ENCODE measurements at places on chromosomes 1 and 21.
A peak's percentile ranks its signal among the peaks of the same experiment; 100 is the strongest.

- no peak for DNase-seq
Measured at GRCh38 chr1:36803868-36804570, 230.3 kb downstream of the GRIK3 start.

DNA sequence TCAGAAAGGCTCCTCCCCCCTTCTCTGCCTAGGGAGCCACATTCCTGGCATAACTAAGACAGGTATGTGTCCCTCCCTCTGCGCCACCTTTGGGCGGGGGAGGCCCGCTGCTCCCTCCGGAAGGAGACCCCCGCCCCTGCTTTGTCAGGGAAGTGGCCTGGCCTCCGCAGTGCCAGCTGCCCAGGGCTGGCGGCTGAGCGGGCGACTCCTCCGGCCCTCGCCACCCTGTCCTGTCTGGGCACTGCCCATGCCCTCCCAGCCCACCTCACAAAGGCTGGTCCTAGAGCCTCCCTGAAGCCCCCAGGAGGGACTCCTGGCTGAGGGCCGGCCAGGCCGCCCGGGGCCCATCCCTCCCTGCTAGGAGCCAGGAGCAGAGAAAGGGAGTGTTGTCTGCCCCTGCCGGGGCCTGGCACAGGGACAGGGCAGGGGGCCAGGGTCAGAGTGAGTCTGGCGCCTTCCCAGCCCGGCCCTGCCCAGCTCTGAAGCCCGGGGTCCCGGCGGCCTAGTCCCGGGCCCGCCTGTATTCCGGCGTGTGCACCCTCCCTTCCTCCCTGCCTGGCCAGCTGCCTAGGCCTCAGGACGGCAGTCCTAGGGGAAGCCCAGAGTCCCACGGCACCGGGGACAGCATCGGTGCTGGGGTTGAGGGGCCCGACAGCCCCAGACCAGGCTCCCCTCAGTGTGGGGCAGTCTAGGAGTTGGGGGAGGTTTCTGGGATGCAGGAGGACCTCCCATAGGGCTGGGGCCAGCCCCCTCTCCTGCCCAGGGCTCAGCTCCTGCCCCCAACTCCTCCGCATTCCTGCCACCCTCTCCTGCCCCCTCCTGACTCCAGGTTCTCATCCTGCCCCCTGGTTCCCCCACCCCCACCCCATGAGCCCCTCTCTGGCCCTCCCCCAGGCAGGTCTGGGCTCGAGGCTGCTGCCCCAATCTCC, 5.1 kb downstream of the AGRN start:
- peak; percentile 97 for DNase-seq

- DNase-seq = no peak
Measured at GRCh38 chr21:36021251-36021837, 39.0 kb downstream of the SETD4 start.

DNA sequence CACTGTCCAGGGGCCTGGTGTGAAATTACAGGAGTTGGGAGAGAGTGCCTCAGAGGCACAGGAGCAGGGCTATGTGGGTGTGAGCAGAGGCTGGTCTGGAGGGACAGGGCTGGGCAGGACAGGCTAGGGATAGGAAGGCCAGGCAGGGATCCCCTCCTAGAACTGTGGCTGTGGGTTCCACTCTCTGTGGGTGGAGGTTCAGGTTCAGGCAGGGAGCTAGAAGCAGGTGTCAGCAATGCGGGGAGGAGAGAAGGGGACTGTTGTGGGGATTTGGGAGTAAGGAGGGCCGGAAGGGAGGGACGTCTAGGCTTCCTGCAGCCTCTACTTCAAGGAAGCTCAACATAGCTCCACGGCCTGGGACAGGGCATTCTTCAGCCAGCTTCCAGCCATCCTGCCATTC, 8.3 kb upstream of the GPR61 start:
- DNase-seq = no peak

DNA sequence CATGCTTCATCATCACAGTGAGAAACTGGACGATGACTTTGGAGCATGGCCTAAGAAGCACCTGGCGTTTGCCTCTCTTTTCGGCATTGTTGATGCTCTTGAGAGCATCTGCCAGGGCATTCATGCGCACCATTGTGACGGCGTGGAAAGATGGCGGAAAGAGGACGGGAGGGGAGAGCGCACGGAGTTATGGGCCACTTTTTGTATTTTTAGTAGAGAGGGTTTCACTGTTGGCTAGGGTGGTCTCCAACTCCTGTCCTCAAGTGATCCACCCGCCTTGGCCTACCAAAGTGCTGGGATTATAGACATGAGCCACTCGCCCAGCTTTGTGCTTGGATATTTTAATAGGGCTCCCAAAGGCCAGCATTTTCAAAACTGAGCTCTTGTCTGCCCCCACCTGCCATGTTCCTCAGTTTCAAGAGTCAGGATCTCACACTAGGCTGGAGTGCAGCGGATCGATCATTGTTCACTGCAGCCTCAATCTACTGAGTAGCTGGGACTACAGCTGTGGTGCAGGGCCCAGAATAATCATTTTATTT, 5.3 kb downstream of the RPS8 start:
- DNase-seq = peak; percentile 38

DNA sequence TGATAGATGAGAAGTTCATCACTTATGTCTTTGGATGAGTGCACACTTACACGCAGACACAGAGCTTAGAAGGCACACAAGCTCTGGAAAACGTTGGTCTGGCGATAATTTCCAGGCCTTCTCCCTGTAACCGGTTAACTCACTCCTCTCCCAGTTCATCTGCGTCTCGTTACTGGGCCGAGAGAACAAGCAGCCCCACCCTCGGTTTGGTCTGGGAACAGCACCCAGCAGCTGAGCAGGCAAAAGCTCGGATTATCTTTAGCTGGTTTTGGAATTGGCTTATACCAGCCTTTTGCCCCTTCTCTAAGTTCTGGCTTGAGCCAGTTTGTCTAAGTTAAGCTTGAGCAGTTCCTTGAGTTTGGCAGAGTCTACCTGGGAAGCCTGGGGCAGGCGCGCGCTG, 27.3 kb upstream of the COL6A1 start:
- peak; percentile 40 for DNase-seq

- peak; percentile 57 for DNase-seq
Measured at GRCh38 chr1:8733484-8733883, 84.0 kb downstream of the RERE start.

GRCh38 chr1:11929849-11930248, 3.6 kb upstream of the KIAA2013 start:
- no peak for DNase-seq

DNA sequence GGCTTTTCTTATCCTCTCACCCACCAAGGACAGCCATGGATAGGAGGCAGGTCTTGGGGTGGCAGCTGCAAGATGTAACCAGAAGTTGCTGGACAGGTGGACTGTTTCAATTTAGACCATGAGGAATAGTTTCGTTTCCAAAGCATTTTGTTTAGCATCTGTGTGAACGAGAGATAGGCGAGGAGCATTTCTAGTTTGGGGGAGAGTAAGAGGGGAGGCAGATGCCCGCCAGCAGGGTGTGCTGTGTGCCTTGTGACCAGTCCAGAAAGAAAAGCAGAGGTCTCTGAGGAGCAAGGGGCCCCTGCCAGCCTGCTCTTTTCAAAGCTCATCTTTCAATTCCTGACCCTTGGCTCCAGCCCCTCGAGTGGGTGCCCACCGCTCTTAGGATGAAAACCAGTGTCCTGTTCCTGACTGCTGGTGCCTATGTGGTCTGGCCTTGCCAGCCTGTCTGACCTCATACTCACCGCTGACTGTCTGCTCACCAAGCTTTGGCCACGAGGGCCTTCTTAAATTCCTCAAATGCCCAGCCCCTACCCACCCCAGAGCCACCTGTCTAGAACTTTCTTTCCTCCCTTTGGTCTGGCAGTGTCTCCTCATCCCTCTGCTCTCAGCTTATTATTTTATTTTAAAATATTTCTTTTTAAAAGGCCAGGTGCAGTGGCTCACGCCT, 8.5 kb downstream of the SERINC2 start:
- DNase-seq = peak; percentile 81

DNA sequence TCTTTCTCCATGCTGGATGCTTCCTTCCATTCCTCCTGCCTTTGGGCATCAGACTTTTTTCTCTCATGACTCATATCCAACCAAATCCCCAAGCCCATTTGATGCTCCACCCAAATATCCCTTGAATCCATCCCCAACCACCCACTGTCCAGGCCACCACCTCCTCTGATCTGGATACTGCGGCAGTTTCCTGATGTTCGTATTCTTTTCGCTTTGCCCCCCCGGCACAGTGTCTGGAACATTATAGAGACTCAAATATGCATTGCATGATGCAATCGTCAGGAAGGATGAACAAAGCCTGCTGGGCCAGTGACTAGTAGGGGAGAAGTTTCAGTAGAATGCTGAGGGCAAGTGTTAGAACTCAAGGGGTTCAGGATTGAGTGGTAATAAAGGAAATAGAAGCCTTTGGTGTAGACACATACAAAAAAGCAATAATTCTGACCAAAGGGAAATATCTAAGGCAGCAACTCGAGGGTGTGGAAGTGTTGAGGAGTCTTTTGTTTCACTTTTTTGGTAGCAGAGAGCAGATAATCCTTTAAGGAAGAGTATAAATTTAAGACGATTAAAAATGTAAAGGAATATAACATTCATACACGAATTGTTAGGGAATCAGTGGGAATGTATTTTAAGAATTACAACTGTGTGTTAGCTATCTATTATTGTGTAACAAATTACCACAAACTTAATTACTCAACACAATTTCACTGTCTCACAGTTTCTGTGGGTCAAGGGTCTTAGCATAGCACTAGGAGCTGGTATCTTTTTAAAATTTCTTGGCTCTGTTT, 7.5 kb downstream of the S100A11 start:
- DNase-seq = no peak

DNA sequence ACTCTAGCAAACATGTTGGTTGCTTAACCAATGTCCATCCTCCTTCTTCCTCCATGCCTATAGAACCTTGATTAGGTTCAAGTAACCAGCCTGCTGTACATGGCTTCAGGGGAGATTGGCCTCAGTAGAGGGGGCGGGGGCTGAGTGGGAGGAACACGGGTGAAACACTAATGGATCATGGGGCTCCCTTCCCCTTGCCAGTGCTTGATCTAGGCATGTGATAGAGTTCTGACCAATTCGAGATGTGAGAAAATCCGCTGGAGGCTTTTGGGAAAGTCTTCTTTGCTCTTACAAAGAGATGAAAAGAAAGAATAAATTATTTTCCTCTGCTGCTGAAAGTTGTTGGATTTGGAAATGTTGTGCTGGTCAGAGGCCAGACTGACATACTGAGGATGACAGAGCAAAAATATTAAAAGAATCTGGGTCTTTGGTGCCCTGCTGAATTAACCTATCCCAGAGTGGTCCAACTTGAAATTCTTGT, 5.2 kb upstream of the OTUD7B start:
- no peak for DNase-seq

GRCh38 chr1:2999571-2999970, 21.7 kb upstream of the ACTRT2 start:
- no peak for DNase-seq

DNA sequence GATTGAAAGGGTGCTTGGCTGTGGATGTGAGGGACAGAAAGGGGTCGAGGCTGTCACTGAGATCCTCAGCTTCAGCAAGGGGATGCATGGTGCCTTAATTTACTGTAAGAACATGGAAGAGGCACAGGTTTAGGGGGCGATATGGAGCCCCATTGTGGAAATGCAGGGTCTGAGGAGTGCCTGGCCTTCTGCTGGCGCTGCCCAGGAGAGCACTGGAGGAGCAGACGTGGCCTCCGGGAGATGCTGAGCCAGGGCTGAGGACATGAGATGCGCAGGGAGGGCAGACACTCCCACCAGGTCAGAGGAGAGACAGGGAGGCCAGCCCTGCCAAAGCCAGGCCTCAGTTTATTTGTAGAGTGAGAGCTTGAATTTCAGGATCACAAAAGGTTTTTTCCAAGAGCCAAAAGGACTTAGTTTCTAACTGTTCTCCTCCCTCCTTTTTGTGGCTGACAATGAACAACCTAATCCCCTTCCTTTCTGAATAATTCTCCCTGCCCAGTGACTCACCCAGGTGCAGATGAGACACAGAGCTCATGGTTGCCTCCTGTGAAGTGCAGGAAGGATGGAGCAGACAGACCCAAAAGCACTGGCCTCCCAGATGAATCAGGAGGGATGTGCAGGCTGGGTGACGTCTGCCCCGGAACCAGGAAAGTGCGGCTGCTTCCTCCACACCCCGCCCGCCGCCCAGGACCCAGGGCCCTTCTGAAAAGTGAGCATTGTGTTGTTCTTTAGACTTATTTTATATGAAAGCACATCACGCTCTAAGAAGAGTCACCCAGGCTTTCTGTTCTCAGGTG, 73.0 kb upstream of the TMPRSS2 start:
- DNase-seq = no peak

DNA sequence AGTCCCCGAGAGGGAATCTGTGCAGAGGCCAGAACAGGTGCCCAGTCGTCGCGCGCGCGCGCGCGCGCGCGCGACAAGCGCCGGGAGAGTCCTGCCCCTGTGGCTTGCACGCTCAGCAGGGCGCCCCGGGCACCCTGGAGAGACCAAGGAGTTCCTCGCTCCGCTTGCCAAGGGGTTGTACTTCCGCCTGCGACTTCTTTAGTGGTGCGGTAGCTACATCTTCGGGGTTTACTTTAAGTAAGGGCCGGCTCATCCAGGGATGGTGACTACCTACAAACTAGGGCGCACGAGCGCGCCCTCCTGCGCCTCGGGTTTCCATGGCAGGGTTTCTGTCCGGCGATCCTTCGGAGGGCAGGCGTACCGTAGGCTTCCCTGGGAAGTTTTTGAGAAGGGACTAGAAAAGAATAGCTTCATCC, 1.4 kb downstream of the LHX4 start:
- peak; percentile 85 for DNase-seq

DNA sequence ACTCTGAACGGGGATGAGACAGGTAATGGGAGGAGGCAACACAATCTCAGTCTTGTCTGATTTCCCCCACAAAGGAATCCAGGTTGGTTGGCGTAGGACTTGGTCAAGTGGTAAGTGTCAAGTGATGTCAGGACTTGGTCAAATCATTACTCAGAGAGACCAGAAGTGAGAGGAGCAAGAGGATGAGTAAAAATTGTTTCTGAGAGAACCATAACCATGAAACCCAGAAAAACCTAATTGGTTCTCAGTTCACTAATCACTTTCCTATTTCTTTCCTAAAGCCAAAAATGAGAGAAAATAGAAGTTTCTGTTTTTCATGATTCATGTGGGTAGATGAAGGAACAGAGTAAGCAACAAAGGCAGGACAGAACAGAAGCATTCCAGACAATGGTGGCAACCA, 5.0 kb downstream of the PHC2 start:
- no peak for DNase-seq

DNA sequence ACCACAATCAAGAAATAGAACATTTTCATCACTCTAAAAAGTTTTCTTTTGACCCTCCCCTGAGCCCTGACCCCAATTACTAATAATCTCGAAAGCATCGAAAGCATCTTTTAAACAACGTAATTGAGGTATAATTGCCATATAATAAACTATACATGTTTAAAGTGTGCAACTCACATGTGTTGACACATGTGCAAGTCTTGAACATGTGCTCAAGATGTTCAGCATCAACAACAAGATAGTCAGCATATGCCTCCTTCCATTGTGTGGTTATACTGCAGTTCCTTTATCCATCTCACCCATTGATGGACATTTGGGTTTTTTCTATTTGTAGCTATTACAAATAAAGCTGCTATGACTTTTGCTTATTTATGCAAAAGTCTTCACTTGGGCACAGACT, 90.7 kb downstream of the RIPK4 start:
- no peak for DNase-seq

DNA sequence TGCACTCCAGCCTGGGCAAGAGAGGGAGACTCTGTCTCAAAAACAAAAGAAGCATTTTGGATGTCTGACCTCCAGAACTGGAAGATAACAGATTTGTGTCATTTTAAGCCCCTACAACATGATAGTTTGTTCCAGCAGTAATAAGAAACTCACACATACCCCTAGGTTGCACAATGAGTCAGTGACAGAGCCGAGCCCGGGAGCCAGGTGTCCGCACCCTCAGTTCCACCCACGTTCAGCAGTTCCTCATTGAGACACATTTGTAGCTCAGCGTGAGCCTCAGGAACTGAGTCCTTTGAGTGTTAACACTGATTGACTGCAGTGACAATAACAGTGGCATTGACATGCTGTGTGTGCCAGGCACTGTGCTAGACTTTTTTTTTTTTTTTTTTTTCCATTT, 19.8 kb downstream of the LRRC38 start:
- no peak for DNase-seq
